Posterior cingulate gyrus (tissue), 11 donors: ENCODE measurements at places on chromosomes 7 and 10.

- no peak for DNase-seq
Measured at GRCh38 chr10:1468811-1469210, 268.5 kb downstream of the ADARB2 start.

- DNase-seq, result no peak
Measured at GRCh38 chr7:89458114-89458513, 662.6 kb upstream of the TEX47 start.

GRCh38 chr10:43040482-43041256 lies 36.2 kb upstream of the RET start:
- no peak for DNase-seq

- no peak for DNase-seq
Measured at GRCh38 chr7:2934984-2935740, 91.1 kb upstream of the GNA12 start.

GRCh38 chr10:116385994-116386809 lies 41.4 kb upstream of the PNLIPRP3 start:
- DNase-seq, result no peak

DNA sequence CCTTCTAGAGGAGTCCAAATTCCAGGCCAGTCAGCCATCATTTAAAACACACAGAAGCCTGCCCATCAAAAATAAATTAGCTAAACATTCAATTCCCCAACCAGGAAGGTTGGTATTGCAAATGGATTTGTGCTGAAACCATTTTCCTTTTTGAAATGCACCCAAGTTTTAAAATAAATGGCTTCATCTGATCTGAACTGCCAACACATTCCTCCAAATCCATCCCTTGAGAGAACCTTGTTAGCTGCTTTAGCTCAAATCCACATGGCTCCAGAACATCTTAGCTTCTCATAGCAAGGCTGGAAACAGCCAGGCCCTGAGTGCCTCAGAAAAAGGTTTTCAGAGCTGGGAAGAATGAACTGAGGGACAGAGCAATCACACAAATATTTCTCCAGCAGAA lies 306.3 kb downstream of the FZD1 start:
- no peak for DNase-seq

DNA sequence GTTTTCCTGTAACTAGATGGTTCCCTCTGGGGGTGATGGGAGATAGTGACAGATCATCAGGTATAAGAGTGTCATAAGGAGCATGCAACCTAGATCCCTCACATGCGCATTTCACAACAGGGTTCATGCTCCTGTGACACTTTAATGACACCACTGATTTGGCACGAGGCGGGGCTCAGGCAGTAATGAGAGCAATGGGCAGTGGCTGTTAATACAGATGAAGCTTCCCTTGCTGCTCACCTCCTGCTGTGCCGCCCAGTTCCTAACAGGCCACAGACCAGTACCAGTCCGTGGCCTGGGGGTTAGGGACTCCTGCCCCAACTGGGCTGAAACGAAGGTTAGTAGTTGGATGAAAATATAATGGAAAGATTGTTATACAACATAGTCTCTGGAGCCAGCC lies 201.6 kb upstream of the LRRN3 start:
- DNase-seq, result no peak

- peak; percentile 84 for DNase-seq
Measured at GRCh38 chr7:45082831-45083331, 5.9 kb downstream of the NACAD start.

GRCh38 chr10:350981-351501 lies 215.8 kb downstream of the ZMYND11 start:
- DNase-seq, result peak; percentile 80

DNA sequence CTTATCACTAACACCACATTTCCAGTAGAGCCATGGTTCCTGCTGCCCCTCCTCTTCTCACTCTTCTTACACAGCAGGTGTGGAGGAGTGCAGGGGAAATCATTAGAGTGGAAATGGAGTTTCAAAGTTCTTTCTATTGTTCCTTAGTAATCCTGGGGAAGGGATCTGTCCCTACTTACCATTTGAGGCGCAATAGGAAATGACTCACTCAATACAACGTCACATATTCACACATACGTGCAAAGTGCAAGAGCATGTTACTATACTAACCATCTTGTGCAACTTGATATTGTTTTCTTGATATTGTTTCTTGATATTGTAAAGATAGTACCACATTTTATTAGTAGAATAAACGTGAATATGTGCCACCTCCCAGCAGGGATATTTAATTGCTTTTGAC lies 1010.2 kb downstream of the DNAJB9 start:
- DNase-seq, result no peak

- DNase-seq, result no peak
Measured at GRCh38 chr7:155941688-155942087, 129.4 kb upstream of the SHH start.

- DNase-seq, result no peak
Measured at GRCh38 chr7:34622182-34622581, 35.8 kb upstream of the NPSR1 start.

DNA sequence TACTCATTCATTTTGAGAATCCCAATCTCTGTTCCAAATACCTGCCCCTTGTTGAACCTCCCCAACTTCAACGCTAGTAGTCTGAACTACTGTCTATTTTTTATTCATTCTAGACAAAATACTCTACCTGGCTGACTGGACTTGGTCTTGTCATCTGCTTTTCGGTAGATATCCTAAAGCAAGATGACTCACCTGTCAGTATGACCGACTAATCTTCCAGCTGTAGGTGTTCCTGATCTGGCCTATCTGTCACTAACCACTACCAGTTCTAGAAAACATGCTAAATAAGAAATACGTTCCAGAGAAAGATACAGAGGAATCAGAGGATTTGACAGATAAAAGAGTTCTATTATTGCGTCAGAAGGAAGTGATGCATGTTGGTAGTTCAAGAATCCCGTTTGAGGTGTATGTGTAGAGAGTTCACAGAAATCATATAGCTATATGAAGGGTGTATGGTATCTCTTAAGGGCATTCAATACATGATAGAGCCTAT lies 81.1 kb downstream of the IDE start:
- no peak for DNase-seq

DNA sequence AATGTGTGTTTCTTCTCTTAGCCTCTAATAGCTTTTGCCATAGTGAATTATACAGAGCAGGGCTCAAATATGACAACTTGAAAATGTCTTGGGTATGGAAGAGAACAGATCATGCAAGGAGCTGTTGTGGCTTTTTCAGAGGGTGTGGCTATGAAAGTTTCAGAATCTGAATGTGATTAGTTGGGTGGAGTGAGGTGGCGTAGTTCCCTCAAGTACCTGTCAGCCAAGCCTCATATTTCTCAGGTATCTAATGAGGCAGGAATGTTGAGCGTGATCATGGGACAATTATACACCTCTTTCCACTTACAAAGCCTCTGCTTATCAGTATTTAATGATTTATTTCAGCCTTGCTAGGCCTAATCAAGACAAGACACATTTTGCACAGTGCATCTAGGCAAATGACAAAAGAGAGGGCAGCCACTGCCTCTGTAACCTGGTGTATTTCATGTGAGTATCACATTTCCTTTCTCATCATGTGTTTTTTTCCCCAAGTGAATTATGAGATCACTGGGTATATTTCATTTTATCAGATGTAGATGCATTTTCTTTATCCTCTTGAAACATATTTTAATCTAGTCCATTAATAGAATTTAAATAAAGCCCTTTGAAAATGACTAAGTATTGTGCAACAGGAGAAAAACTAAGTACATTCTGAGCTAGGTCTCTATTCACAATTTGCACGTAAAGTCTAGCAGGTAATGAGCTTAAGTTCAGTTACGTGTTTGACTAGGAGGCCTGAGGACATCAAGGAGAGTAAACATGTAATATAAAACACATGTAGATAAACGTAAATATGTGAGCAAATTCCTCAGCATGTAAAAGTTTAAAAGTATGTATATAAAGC lies 644.4 kb upstream of the IGFBP3 start:
- DNase-seq, result no peak

GRCh38 chr7:48250441-48250951 lies 79.2 kb downstream of the ABCA13 start:
- DNase-seq, result no peak

GRCh38 chr10:103064956-103065355 lies 128.1 kb downstream of the NT5C2 start:
- DNase-seq, result no peak

GRCh38 chr10:101151395-101151794 lies 20.3 kb downstream of the TLX1 start:
- no peak for DNase-seq

- no peak for DNase-seq
Measured at GRCh38 chr10:75435291-75435690, 3.9 kb downstream of the LRMDA start.

DNA sequence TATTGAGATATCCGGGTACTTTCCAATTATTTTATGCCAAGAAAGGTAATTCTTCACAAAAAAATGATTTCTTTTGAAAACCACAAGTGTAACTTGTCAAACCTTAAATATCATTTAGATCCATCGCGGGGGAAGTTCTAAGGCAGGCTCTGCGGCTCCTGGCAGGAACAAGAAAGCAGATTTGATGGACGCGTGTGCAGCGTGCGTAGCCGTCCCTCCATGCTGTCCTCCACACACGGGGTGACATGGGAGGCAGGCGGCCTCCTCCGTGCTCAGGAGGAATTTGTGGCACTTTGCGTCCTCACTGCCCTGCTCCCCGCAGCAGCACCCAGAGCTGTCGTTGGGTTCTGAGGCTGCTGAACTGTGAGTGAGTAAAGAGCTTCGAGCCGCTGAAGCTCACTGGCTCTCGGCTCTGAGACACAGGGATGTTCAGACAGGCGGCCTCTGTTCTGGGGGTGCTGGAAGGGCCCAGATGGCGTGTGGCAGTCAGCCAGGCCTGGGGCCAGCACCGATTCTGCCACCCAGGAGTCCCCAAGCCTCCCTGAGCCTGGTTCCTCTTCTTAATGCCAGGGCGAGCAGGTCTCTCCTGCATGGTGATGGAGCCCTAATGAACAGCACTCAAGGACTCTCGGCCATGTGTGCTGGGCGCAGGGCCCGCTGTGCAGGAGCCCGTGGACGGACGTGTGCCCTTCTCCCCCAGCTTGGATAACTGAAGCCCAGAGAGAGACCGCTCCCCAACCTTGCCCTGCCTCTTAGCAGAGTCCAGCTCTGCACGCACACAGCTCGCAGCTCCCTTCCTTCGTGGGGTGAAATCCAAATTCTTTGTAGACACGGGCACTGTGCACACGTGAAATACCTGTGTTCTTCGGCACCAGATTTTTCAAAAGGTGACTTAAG lies 185.4 kb upstream of the SHH start:
- DNase-seq, result no peak

- no peak for DNase-seq
Measured at GRCh38 chr10:49429458-49429857, 33.6 kb upstream of the DRGX start.

- no peak for DNase-seq
Measured at GRCh38 chr7:128097211-128097731, 66.0 kb upstream of the LRRC4 start.

- peak; percentile 20 for DNase-seq
Measured at GRCh38 chr7:153858355-153858754, 193.8 kb upstream of the DPP6 start.

DNA sequence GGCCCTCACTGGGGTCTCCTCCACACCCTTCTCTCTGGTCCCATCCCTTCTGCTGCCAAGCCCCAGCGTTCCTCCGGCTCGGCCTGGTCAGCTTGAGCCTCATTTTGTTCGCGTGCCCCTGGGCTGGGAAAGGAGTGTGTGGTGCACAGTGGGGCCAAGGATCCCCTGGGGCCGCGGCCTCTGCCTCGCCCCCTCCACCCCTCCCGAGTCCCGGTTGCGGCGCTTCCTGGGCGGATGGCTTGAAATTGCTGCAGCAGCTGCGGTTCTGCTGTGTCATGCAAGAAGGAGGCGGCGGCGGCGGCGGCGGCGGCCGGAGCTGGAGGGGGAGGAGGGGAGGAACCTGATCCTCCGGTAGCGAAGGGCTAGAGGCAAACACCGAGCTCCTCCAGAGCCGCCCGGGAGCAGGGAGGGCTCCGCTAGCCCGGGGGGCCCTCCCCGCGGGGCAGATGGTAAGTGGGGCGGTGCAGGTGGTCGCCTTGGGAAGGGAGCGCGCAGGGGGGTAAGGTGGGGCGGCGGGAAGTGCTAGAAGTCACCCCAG lies 217.8 kb upstream of the MKLN1 start:
- DNase-seq, result peak; percentile 72

- DNase-seq, result peak; percentile 14
Measured at GRCh38 chr10:1170867-1171180, 114.6 kb downstream of the WDR37 start.

- no peak for DNase-seq
Measured at GRCh38 chr7:6461946-6462550, 14.3 kb upstream of the DAGLB start.

GRCh38 chr7:151940048-151940811 lies 16.0 kb upstream of the GALNTL5 start:
- DNase-seq, result no peak

DNA sequence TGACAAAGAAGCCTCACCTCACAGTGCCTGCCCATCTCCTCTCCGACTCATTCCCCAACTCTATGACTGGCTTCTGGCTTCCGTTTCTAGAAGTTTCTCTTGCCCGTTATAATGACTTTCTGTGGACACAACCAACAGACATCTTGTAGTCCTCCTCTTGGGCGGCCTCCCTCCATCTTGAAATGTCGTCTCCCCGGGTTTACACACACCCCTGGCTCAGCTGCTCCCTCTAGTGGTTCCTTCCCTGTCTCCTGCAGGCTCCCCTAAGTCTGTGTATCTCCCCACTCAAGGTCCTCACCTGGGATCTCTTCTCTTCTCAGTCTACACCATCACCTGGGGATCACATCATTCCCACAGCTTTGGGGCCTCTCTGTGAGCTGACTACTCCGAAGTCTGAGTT lies 123.4 kb upstream of the NEBL start:
- DNase-seq, result no peak

DNA sequence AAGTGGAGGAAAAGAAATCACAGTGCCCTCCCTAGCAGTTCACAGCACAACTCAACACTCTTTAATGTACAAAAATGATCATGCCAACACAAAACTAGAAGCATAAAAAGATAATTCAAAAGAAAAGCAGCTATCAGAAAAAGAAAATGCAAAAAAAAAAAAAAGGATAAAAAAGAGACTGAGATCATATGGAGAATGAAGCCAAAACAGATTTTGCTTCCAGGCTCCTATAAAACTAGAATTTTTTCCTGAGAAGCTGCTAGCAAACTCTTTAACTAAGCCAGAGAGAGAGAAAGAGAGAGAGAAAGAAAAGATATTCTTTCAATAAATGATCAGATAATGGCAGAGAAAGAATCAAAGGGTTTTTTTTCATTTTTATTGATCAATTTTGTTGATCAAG lies 288.0 kb upstream of the ANKRD30A start:
- DNase-seq, result no peak

GRCh38 chr10:86359954-86360353 lies 6.6 kb downstream of the GRID1 start:
- DNase-seq, result no peak

- no peak for DNase-seq
Measured at GRCh38 chr10:59006511-59007306, 169.7 kb upstream of the PHYHIPL start.

DNA sequence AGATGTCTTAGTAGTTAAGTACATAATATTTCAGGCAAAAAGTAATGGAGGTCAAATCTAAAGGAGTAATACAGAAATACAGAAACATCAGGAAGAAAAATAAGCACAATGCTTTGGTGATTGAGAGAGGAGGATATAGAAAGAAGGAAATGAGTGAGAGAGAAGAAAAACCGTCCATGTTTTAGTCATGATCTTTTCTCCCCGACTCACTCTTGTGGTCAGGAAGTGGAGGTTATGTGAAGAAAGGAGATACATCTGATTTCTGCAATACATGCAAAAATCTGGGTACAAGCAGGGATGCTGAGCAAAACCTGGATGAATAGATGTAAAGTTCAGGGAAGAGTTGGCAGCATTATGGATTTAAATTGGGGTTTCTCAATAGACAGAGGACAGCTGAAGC lies 1122.5 kb downstream of the SORCS3 start:
- no peak for DNase-seq

GRCh38 chr7:93717217-93717900 lies 142.8 kb upstream of the CALCR start:
- no peak for DNase-seq

GRCh38 chr7:114930107-114930661 lies 8.3 kb downstream of the MDFIC start:
- DNase-seq, result no peak
